Large intestine (tissue), 12 donors: ENCODE measurements at places on chromosomes 3 and 15. TPM values are rescaled to one million over a fixed set of nuclear protein-coding genes. Genes with fewer than 3 reads are reported as not detected.

DNA sequence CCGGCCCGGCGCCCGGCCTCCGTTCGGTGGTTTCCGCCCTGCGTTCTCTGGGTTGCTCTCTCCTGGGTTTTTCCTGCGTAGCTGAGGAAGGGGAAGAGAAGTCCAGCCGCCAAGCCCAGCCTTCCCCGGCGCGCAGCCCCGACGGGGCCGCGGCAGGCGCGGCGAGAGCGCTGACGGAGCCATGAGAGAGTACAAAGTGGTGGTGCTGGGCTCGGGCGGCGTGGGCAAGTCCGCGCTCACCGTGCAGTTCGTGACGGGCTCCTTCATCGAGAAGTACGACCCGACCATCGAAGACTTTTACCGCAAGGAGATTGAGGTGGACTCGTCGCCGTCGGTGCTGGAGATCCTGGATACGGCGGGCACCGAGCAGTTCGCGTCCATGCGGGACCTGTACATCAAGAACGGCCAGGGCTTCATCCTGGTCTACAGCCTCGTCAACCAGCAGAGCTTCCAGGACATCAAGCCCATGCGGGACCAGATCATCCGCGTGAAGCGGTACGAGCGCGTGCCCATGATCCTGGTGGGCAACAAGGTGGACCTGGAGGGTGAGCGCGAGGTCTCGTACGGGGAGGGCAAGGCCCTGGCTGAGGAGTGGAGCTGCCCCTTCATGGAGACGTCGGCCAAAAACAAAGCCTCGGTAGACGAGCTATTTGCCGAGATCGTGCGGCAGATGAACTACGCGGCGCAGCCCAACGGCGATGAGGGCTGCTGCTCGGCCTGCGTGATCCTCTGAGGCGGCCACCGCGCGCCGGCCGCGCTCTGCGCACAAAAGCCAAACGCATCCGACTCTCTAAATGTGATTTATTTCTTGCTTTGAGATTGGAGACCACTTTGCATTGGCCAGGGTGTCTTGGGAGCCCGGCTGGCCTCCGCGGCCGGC lies 727 bp downstream of the RAP2B start:
- H3K4me1 ChIP-seq, result peaks cover 15% of the 10 kb centered on the region
- H3K36me3 ChIP-seq, result no peaks in the 10 kb centered on the region
- H3K27me3 ChIP-seq, result no peaks in the 10 kb centered on the region
- H3K27ac ChIP-seq, result peak overlapping the region; percentile 54
- peak; percentile 19 for DNase-seq

- H3K36me3 ChIP-seq, result no peaks in the 10 kb centered on the region
- H3K4me3 ChIP-seq, result no peak overlapping the region
- no peaks in the 10 kb centered on the region for H3K27me3 ChIP-seq
- no peaks in the 10 kb centered on the region for H3K4me1 ChIP-seq
Measured at GRCh38 chr3:190108804-190109203, 11.9 kb downstream of the P3H2 start.

- no peaks in the 10 kb centered on the region for H3K27me3 ChIP-seq
- no peak for DNase-seq
- no peak overlapping the region for H3K4me3 ChIP-seq
- H3K27ac ChIP-seq, result no peak overlapping the region
Measured at GRCh38 chr3:148641722-148642121, 56.0 kb upstream of the AGTR1 start.

- peaks cover 25% of the 10 kb centered on the region for H3K4me1 ChIP-seq
- H3K36me3 ChIP-seq, result no peaks in the 10 kb centered on the region
- H3K4me3 ChIP-seq, result peak overlapping the region; percentile 71
- DNase-seq, result peak; percentile 84
- peak overlapping the region; percentile 90 for H3K27ac ChIP-seq
Measured at GRCh38 chr15:84982301-84982920, 755 bp downstream of the PDE8A start.

GRCh38 chr15:78840661-78841375 lies 29.6 kb upstream of the ADAMTS7 start:
- H3K27ac ChIP-seq, result no peak overlapping the region
- peaks cover 5% of the 10 kb centered on the region for H3K27me3 ChIP-seq
- H3K36me3 ChIP-seq, result no peaks in the 10 kb centered on the region
- DNase-seq, result no peak
- no peaks in the 10 kb centered on the region for H3K4me1 ChIP-seq
- no peak overlapping the region for H3K4me3 ChIP-seq

GRCh38 chr3:69199942-69200341 lies 77.5 kb upstream of the LMOD3 start:
- peaks cover 19% of the 10 kb centered on the region for H3K36me3 ChIP-seq
- peak overlapping the region; percentile 31 for H3K4me3 ChIP-seq
- peak; percentile 42 for DNase-seq

GRCh38 chr15:70062321-70062956 lies 35.3 kb downstream of the TLE3 start:
- H3K4me3 ChIP-seq, result no peak overlapping the region
- H3K27ac ChIP-seq, result no peak overlapping the region
- peak; percentile 84 for DNase-seq
- H3K4me1 ChIP-seq, result peaks cover 26% of the 10 kb centered on the region
- H3K27me3 ChIP-seq, result no peaks in the 10 kb centered on the region
- H3K36me3 ChIP-seq, result peaks cover 91% of the 10 kb centered on the region

DNA sequence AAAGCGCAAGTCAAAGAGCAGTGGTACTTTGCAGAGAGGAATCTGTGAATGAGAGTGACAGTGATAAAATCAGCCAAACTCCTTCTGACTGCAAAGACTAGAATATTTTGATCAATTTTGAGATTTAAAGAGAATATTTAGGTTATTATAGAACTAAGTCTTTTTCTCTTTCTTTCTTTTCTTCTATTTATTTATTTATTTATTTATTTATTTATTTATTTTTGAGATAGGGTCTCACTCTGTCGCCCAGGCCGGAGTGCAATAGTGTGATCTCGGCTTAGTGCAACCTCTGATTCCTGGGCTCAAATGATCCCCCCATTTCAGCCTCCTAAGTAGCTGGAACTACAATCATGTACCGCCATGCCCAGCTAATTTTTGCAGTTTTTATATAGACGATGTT lies 603.7 kb upstream of the NAALADL2 start:
- no peak for DNase-seq
- H3K27me3 ChIP-seq, result no peaks in the 10 kb centered on the region
- H3K4me1 ChIP-seq, result no peaks in the 10 kb centered on the region
- no peak overlapping the region for H3K27ac ChIP-seq
- H3K4me3 ChIP-seq, result no peak overlapping the region

- H3K4me1 ChIP-seq, result peaks cover 61% of the 10 kb centered on the region
- H3K36me3 ChIP-seq, result peaks cover 14% of the 10 kb centered on the region
- no peak for DNase-seq
- H3K27me3 ChIP-seq, result no peaks in the 10 kb centered on the region
Measured at GRCh38 chr15:74792227-74793016, 10.5 kb downstream of the CSK start.

GRCh38 chr15:47929138-47929803 lies 191.5 kb upstream of the SLC24A5 start:
- no peaks in the 10 kb centered on the region for H3K27me3 ChIP-seq
- H3K36me3 ChIP-seq, result no peaks in the 10 kb centered on the region
- no peaks in the 10 kb centered on the region for H3K4me1 ChIP-seq
- no peak overlapping the region for H3K27ac ChIP-seq
- DNase-seq, result no peak

- H3K36me3 ChIP-seq, result no peaks in the 10 kb centered on the region
- no peak overlapping the region for H3K27ac ChIP-seq
- H3K4me1 ChIP-seq, result peaks cover 4% of the 10 kb centered on the region
- DNase-seq, result no peak
- H3K27me3 ChIP-seq, result peaks cover 4% of the 10 kb centered on the region
- H3K4me3 ChIP-seq, result no peak overlapping the region
Measured at GRCh38 chr15:77617476-77618230, 15.1 kb downstream of the LINGO1 start.

DNA sequence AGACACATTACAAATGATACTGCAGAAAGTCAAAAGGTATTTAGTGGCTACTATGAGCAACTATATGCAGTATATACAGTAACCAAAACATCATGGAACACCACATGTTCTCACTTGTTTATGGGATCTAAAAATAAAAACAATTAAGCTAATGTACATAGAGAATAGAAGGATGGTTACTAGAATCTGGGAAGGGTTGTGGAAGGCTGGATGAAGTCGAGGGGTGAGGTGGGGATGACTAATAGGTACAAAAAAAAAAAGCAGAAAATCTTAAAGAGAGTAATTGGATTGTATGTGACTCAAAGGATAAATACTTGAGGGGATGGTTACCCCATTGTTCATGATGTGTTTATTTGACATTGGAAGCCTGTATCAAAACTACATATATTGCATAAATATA lies 848.8 kb upstream of the GBE1 start:
- H3K27me3 ChIP-seq, result no peaks in the 10 kb centered on the region
- no peaks in the 10 kb centered on the region for H3K4me1 ChIP-seq
- no peak overlapping the region for H3K4me3 ChIP-seq
- no peaks in the 10 kb centered on the region for H3K36me3 ChIP-seq
- DNase-seq, result no peak

PSTPIP1 gene
- polyA plus RNA-seq, result 3.1 TPM

SYNM gene
- 29.4 TPM for polyA plus RNA-seq

MESP1 gene
- polyA plus RNA-seq, result 1.0 TPM
